ENCODE measurements at places on chromosomes 7 and 10.

- no peak for DNase-seq
Observed at GRCh38 chr7:12107381-12107780, 103.7 kb upstream of the TMEM106B start.

DNA sequence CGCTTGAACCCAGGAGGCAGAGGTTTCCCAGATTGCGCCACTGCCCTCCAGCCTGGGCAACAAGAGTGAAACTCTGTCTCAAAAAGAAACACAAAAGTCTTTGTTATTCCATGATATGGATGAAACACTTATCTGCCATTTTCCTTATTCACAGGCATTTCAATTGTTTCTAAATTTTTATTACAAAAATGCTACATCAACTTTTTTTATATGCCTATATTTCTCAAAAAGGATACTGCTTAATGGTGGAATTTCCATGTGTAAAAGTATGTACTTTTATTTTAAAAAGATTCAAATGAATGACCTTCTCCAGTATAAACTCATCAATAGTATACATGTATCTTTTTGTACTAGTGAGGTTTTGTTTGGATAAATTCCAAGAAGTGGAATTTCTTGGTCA, 41.9 kb upstream of the STMP1 start:
- no peak for DNase-seq

DNA sequence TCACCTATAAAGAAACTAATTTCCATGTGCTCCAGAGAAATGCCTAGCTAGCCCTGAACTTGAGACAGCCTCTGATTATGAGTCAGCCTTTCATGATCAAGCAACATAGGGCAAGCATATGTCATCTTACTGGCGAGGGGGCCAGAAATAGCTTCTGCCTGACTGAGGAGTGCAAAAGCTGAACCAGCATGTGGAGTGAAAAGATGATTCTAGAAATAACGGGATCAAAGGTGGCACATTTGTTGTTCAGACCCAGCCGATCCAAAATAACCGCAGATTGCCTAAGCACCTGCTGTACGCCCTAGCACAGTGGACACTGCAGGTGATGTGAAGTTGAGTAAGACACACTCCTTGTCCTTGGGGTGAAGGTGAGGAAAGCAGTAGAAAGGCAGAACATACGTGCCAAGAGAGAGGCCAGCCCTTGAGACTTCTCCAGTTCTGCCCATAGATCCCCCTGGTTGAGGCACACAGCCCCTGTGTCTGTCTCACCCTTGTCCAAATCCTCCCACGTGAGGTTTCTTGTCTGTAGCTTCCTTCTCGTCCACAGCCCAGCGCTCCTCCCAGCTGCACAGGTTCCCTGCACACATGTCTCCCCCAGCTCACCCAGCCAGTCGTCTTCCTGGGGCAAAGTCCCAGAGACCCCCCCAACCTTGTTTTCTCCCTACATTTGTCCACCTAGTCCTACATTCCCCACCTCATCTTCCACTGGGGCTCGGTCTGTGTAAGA, 2.8 kb upstream of the BCL7B start:
- no peak for DNase-seq

- no peak for DNase-seq
Observed at GRCh38 chr10:80192553-80192952, 12.8 kb downstream of the ANXA11 start.

DNA sequence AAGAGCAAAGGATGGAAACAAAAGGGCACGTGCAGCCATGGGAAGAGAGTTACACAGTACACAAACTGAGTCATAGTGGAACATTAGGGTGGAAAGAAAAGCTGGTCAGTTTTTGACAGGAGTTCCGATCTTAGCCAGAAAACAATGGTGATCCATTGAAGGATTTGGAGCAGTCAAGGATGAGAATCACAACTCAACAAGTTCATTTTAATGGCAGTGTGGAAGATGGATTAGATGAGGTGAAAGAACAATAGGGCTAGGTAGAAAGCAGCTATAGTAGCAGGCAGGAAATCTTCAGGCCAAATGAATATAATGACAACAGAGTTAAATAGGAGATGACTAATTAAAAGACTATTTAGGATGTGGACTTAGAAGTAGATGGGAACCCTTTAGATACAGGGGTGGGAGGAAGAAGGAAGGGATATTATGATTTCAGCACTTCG, 136.3 kb downstream of the DOCK4 start:
- no peak for DNase-seq

DNA sequence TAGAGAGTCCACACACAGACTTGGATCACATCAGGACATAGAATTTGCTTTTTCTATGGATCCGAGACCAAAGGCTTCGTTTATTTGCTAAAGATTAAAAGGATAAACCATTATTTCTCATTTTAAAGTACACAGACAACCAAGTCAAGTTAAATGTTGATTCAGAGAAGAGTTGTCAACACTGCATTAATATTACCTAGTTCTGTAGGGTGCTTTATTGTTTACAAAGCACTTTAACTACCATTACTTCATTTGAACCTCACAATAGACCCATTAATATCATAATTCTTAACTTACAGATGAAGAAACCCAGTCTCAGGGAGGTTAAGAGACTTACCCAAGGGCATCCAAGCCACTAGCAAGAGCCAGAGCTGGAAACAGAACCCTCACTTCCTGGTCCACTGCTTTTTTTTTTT, 43.2 kb upstream of the GSAP start:
- DNase-seq = no peak

DNA sequence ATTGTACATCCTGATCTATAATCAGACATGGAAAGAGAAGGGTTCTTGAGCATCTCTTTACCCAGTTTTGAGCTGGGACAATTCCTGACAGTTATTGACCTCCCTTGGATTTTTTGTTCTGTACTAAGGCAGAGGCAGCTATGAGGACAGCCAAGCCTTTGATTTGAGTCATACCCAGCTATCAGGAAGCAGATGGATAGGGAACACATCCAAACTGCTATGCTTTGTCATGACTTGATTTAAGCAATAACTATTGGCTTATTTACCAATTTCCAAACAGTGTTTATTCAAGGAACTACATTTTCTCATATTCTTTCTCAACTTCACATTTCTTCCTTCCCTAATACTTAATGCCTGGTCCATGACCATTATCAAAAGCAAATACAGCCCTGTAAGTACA, 396.4 kb upstream of the STEAP1 start:
- no peak for DNase-seq

GRCh38 chr7:12211711-12212485, 804 bp downstream of the TMEM106B start:
- DNase-seq = no peak

DNA sequence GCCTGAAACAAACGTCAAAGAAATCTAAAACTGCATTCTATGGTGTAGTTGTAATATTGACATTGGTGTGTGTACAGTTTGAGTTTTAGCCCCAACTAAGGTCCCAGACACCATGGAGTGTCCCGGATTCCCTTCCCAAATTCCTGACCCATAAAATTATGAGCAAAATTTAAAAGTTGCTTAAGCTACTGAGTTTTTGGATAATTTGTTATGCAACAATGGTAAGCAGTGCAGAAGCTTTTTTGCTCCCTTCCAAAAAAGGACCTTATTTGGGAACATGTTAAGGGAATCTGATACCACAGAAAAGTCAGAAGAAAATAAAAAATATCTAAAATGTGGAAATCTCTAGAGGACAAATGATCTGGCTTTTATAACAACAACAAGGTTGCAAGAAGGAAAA, 63.3 kb upstream of the KMT2E start:
- no peak for DNase-seq

GRCh38 chr7:6556196-6556595, 4.9 kb upstream of the GRID2IP start:
- DNase-seq = no peak

GRCh38 chr7:157177983-157178381, 39.3 kb downstream of the UBE3C start:
- no peak for DNase-seq

- no peak for DNase-seq
Observed at GRCh38 chr7:26857506-26858240, 6.7 kb downstream of the SKAP2 start.

DNA sequence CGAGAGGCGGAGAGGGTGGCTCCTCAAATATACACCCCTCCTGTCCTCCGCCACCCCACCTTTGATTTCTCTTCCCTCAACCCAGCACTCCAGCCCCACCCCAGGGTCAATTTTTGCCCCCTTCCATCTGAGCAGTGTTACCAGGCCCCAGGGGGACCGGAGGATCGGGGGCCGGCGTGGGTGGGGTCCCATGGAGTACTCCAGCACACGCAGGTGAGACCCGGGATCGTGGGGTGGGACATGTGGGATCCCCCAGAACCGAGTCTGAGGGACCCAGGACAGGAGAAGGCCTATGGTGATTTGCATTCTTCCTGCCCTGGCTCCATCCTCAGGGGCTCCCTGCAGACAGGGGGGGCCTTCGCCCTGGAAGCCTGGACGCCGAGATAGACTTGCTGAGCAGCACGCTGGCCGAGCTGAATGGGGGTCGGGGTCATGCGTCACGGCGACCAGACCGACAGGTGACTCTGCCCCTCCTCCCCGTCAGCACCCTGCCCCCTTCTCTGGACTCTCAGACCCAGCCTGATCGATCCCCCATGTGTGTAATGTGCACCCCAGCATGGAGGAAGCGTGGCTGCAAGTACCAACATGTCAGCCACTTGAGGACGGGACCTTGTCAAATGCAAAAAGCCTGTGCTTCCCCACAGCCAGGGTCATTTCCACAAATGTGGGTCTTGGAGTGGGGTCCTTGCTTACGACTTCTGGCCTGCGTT, 744 bp downstream of the TRIP6 start:
- peak; percentile 34 for DNase-seq

GRCh38 chr7:134370135-134370534, 53.4 kb upstream of the SLC35B4 start:
- DNase-seq = no peak

DNA sequence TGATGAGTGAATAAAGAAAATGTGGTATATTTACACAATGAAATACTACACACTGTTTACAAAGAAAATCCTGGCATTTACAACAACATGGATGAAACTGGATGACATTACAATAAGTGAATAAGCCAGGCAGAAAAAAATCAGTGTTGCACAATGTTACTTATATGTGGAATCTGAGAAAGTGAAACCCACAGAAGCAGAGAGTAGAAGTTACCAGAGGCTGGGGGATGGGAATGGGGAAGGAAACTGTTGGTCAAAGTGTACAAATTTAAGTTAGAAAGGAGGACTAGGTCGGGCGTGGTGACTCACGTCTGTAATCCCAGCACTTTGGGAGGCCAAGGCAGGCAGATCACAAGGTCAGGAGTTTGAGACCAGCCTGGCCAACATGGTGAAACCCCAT, 538.5 kb upstream of the MKI67 start:
- DNase-seq = no peak

- DNase-seq = no peak
Observed at GRCh38 chr10:17657103-17657500, 13.2 kb downstream of the STAM start.

DNA sequence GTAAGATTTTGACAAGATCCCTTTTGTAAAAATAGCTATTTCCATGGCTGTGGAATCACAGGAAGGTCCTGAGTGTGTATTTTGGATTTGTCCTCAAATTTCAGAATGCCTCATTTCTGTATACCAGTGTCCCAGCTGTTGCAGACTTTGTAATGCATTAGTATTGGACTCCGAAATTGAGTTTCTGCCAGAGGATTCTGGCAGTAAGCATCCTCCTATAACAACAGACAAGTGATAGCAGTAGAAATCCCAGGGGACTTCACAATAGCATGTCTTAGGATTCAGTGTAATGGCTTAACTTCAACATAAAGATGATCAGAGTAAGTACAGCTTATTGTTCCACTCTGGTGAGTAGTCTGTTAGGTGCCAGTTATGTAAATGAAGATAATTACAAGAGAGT, 104.6 kb downstream of the FOXP2 start:
- no peak for DNase-seq

- peak; percentile 10 for DNase-seq
Observed at GRCh38 chr10:60434418-60435046, 44.9 kb upstream of the ANK3 start.

- DNase-seq = no peak
Observed at GRCh38 chr7:88597941-88598425, 161.5 kb upstream of the ZNF804B start.

DNA sequence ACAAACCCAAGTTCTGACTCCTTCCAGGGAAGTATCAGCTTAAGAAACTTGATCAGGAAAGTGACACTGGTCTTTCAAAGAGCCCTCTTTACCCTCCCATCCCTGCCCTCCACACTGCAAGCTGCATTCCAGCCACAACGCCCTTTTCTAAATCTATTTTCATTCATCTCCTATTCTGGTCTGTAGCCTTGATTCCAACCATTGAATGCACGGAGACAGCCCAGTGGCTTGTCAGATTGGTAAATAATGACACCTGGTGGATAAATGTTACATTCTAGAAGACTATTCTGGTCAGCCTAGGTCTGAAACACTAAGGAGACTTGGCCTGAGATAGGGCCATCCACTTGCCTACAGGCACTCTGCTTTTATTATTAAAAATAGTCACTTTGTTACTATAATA, 20.9 kb downstream of the MORN4 start:
- DNase-seq = no peak

GRCh38 chr10:69172241-69172982, 7.6 kb upstream of the SUPV3L1 start:
- no peak for DNase-seq

GRCh38 chr7:36075561-36075960, 77.5 kb upstream of the EEPD1 start:
- no peak for DNase-seq
